ENCODE measurements at places on chromosomes 6 and 20.

GRCh38 chr6:73207221-73207837 is 18.0 kb downstream of the KHDC1L start:
- DNase-seq: no peak

- DNase-seq: no peak
Observed at GRCh38 chr6:116405138-116405537, 34.4 kb downstream of the DSE start.

GRCh38 chr20:56634735-56635385 is 5.8 kb downstream of the TFAP2C start:
- no peak for DNase-seq

DNA sequence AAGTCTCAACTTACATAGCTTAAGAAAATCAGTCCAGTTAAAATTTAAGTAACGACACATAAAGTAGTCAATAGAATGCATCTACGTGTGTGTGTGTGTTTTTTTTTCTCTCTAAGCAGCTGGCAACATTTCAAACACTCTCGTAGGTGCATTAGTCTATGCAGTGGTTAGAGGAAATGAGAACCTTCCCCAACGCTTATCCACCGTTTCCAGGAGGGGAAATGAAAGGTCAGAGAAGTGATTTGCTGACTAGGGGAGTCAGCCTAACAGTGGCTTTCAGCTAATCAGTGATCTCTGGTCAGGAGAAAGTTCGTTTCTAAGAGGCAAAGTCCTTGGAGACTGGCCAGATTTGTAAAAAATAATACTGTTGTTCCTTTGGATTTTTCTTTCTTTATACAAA is 806.6 kb downstream of the C6orf118 start:
- no peak for DNase-seq

GRCh38 chr6:56932910-56933477 is 21.9 kb upstream of the BEND6 start:
- no peak for DNase-seq

GRCh38 chr20:56343861-56344381 is 14.9 kb upstream of the FAM210B start:
- DNase-seq: no peak

DNA sequence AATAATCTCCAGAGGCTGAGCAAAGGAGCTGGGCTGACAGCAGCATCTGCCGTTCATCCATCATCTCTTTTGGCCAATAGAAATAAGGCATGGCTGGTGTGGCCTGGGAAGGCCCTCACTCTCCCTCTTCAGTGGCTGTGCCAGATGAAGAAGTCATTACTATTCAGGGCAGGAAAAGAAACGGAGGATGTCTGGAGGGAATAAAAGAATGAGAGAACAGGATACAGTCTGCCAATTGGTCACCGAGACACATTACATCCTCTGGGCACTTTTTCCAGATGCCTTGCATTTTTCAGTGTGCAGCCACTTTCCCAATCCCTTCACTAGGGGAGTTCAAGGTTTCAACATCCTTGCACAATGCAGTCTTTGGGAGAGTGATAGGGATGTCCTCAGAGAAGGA is 32.2 kb upstream of the VGLL2 start:
- DNase-seq: no peak

DNA sequence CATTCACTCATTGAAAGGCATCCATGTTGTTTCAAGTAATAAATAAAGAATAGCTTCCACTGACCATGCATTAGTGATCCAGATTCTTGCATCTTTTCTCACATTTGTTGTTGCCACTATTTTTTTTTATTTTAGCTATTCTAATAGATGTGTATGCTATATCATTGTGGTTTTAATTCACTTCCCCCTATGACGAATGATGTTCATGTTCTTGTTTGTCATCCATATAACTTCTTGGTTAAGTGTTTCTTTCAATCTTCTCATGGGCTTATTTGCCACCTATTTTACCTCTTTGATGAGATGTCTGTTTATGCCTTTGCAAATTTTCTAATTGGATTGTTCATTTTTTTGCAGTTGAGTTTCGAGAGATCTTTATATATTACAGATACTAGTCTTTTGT is 681.2 kb downstream of the HDGFL1 start:
- no peak for DNase-seq

- no peak for DNase-seq
Observed at GRCh38 chr20:56422076-56422823, 10.2 kb downstream of the CASS4 start.

- DNase-seq: no peak
Observed at GRCh38 chr6:157436219-157436943, 55.4 kb downstream of the ZDHHC14 start.

DNA sequence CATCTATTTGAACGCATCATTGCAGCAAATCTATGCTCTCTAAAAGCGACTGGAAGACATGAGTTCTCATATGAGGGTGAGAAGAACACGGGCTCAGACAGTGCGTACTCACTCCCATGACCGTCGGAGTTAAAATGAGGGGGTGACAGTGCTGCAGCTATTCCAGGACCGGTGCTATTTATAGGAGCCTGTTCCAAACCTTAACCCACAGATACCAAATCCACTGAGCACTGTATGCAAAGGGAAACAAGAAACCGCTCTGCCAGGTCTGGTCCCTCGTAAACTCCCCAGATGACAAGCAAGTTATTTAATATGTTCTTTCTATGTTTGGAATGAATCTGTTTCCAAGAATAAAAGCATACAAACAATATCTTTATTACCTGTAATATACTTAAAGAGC is 22.9 kb downstream of the PPP1R3G start:
- no peak for DNase-seq

DNA sequence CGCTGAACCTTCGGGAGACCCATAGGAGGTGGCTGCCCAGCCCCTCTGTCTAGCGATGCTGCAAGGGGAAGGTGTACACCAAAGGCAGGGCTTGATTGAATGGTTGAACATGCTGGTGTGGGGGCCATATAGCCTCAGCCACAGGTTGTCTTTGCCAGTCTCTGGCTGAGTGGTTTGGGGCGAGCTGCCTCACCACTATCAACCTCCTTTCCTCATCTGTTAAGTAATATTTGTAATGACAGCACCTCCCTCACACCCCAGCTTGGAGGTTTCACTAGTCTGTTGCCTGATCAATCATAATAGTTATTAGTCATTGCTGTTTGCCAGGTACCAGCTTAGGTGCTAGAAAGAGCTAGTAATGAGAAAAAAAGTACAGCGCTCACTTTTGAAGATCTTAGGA is 11.8 kb upstream of the ZNF831 start:
- DNase-seq: no peak

GRCh38 chr20:55947701-55948100 is 57.6 kb downstream of the CBLN4 start:
- no peak for DNase-seq

DNA sequence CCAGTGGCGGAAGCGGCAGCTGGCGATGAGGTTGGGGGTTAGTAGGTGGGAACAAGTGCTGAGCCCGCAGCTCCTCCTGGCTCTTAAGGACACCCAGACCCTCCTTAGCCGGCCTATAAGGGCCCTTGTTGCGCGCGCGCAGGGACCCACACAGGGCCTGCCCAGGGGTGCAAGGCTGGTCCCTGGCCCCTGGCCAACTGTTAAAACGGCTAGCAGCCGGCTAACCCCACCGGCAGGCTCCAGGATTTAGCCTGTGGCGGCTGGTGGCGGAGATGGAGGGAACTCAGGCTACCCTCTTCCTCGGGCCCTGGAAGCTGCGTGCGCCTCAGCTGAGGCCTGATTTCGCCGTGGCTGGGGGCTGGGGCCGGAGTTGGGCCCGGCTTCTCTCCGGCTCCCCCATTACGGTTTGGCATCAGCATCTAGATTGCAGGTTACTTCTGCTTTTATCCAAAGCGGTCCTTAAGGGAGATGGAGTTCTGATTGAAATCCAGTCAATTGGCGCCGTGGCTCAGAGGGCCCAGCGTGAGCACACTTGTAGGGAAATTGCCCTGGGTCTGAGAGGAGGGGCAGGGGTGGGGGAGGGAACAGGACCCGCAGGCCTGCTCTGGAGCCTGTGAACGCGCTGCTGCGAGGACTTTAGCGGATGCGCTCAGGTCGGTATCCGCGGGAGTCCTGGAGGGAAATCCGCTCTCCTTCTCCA is 36.9 kb upstream of the CCDC167 start:
- no peak for DNase-seq

DNA sequence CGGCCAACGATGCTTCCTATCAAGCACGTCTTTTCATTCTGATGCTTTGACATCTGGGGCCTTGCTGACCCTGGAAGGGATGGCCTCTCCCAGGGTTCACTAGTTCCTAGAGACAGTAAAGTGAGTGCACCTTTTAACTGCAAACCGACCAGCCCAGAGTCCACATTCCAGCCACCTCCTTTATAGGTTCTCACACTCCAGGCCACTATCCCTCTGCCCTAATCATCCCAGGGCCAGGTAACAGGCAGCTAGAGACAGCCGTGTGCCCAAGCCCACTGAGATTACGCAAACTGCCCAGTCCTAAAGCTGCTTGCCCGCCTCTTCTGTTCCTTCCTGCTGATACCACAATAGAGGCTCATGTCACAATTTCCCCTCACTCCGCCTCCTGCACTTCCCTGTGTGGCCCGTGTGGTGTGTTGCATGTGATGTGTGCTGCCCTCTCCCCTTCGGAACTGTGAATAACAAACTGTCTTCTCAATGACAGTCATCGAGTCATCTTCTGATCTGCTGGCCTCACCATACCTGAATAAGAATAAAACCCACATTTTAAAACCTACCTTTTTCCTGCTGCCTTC is 123.7 kb upstream of the EXOC2 start:
- DNase-seq: no peak

GRCh38 chr6:25290306-25291060 is 11.3 kb downstream of the CARMIL1 start:
- DNase-seq: no peak

DNA sequence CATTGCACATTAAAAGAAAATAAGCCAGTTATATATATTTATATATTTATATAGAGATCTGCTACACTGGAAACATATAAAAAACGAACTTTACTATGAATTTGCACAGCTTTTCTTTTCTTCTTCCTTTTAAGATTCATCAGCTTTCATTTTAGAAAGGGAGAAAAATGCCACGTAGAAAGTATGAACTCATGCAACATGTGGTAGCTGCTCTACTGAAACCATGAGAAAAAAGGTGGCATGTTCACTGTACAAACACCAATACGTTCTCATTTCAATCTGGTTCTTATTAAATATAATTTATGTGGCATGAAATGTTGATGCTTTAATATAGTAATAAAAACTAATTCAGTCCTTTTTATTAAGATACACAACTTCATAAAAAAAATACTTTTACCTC is 68.8 kb upstream of the THEMIS start:
- no peak for DNase-seq

DNA sequence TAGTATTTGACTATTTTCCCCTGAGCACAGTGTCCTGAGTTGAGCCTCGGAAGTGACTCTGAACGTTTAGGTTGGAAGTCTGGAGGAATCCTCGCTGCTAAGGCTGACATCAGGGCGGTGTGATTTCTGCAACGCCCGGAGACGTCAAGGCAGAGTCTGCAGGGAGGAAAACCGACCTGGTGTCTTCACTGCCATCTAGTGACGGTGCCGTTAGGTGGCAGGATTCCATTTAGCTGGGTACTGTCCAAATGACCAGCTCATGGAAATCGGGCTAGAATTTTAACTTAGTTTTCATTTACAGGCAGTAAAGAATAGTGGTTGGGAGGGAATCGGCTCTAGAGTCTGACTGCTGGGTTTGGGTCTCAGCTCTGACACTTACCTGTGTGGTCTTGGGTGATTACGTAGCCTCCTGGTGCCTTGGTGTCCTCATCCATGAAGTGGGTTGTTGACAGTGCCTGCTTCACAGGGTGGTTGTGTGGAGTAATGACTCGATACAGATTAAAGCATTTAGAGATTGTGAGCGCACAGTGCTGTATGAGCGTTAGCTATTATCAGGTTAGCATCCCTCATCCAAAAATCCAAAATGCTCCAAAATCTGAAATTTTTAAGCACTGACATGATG is 35.0 kb downstream of the FOXF2 start:
- DNase-seq: no peak

DNA sequence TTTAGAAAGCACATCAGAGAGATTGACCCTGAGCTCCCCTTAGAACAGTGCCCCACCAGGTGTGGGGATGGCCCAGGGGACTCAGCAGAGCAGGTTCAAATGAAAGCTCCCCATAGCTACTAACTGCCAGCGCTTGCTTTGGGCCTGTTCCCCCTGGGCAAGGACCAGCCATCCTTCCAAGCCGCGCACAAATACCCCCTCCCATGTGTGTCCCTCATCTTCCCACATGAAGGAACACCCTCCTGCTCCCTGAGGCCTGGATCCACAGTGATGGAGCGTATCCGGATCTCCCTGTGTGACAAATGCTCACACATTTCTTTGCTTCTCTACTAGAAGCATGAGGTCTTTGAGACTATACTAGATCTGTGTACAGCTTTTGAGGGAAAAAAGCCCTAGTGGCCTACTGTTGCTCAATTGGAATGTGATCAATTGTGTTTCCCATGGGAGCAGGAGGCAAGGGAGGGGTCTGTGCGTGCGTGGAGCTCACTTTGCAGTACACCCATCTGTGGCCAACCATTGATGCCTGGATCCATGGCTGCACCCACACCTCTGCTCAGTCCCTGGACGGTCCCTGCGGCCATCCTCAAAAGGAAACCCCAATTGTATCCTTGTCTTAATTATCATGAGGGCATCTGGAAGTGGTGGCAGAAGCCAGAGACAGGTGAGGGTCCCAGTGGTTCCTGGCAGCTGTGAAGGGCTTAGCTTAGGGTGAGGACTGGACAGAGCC is 1.4 kb upstream of the RAET1G start:
- DNase-seq: no peak

DNA sequence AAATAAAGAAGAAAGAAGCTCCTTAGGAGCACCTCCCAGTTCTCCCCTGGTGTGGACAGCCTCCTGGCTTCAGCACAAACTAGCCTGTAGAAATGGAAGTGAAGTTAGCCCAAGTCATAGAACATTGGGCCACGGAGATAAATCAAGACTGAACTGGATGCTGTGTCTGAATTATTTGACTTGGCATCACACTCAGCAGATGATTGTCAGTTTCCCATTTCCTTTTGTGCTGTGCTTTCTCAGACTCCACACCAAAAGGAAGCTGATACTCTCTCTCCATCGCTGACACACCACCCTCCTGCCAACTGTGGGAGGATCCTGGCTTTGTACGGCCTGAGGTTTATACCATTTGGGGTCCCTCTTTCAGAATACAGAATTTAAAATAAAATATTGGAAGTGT is 209.8 kb downstream of the TFAP2A start:
- no peak for DNase-seq

DNA sequence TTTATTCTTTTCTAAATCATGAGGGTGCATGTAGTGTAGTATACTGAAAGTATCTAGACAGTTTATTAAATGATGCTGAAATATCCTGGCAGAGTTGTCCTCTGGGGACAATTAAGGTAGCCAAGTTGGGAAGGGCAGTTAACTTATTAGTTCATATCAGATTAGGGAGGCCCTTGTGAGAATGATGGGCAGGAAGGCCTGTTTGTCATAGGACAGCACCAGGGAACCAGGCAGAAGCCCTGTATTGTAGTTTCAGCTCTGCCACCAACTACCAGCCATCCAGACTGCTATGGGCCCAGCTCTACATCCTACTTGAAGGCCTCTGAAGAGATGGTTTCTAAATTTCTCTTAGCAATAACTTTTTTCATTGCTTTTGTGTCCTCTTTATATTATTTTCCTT is 4.0 kb downstream of the MYLIP start:
- DNase-seq: no peak

- no peak for DNase-seq
Observed at GRCh38 chr6:79684876-79685275, 53.7 kb downstream of the SH3BGRL2 start.

GRCh38 chr20:50663095-50663821 is 28.1 kb downstream of the RIPOR3 start:
- no peak for DNase-seq

GRCh38 chr20:24662752-24663365 is 193.4 kb downstream of the SYNDIG1 start:
- no peak for DNase-seq

GRCh38 chr20:44886266-44886651 is 754 bp downstream of the YWHAB start:
- no peak for DNase-seq

Data from activated naive CD4-positive, alpha-beta T cell (primary cell).